ENCODE measurements at places on chromosomes 7 and 10. TPM values are rescaled to one million over a fixed set of nuclear protein-coding genes. Genes with fewer than 3 reads are reported as not detected.
A peak's percentile ranks its signal among the peaks of the same experiment; 100 is the strongest.

DNA sequence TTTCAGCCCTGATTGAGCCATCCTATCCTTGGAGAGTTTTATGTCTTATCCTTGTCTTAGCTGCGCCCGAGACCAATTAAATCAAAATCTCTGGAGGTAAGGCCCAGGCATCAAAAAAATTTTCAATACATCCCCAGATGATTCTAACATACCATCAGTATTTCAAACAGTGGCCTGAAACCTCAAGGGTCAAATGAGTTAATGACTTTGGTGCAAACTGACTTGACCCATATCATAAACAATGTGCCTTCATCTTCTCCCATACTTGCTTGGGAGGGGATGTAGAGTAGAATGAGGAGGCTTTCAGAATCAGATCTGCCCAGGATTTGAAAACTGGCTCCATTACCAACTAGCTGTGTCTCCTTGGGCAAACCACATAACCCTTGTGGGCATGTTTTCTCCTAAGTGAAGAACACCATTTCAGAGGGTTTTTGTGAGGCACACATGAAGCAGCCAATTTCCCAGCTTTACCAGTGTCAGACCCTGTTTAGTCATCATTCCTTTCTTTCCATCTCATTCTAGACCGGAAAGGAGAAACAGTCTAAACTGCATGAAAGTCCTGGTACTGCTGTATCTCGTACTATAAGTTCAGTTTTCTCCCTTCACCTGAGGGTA, 35.7 kb upstream of the ATXN7L1 start:
- H3K27me3 ChIP-seq, result no peaks in the 10 kb centered on the region
- H3K4me3 ChIP-seq, result no peak overlapping the region
- no peak for DNase-seq

GRCh38 chr10:126160971-126161630, 227.2 kb downstream of the ADAM12 start:
- no peak overlapping the region for H3K27ac ChIP-seq
- no peak for DNase-seq
- H3K4me1 ChIP-seq, result no peaks in the 10 kb centered on the region
- no peaks in the 10 kb centered on the region for H3K27me3 ChIP-seq
- H3K36me3 ChIP-seq, result no peaks in the 10 kb centered on the region
- no peak overlapping the region for H3K4me3 ChIP-seq

The GJC3 gene
- 0.14 TPM for total RNA-seq

The ARHGEF5 gene
- 1.4 TPM for total RNA-seq

The LRMDA gene
- 2.5 TPM for total RNA-seq

The UCMA gene
- total RNA-seq, result 0.52 TPM

GRCh38 chr10:122148876-122149560, 122.1 kb upstream of the BTBD16 start:
- H3K4me3 ChIP-seq, result no peak overlapping the region
- H3K4me1 ChIP-seq, result peaks cover 6% of the 10 kb centered on the region
- DNase-seq, result no peak

GRCh38 chr7:143979359-143979758, 20.8 kb upstream of the OR6B1 start:
- H3K27ac ChIP-seq, result no peak overlapping the region
- no peaks in the 10 kb centered on the region for H3K36me3 ChIP-seq
- H3K27me3 ChIP-seq, result no peaks in the 10 kb centered on the region
- no peak overlapping the region for H3K4me3 ChIP-seq
- no peak for DNase-seq

DNA sequence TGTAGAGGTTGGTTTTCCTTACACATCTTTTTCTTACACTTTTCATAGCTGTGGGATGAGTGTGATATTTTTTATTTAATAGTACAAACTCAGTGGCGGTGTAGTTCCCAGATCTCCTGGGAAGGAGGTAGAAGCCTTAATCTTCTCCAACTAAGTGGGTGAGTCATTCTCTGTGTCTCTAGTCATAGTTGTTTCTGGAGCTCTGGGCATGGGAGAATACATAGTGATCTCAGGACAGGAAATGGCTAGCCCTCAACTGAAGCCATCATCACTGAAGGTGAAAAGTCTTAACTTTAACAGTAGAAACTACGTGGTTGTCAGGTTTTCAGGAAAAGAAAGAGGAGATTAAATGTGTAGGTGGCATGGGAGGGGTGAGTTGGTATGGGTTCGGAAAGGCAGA, 319.4 kb upstream of the FZD8 start:
- no peaks in the 10 kb centered on the region for H3K36me3 ChIP-seq
- H3K27ac ChIP-seq, result no peak overlapping the region
- H3K4me3 ChIP-seq, result no peak overlapping the region
- H3K4me1 ChIP-seq, result no peaks in the 10 kb centered on the region
- DNase-seq, result no peak

DNA sequence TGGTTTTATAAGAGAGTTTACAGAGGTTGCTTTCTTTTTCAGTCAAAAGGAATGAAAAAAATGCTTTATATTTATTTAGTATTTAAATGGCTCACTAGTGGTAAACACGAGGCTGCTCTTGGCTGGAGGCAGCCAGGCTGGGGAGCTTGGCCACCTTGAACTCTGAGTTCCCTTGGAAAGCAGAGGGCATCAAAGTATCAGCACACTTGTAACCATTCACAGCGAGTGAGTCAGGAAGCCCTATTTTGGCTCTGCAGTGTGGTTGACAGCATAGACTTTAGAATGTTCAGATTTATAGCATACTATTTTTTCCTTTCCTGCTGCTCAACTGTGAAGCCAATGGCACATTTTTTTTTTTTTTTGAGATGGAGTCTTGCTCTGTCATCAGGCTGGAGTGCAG, 51.6 kb downstream of the CYCS start:
- no peak for DNase-seq
- no peak overlapping the region for H3K4me3 ChIP-seq
- no peaks in the 10 kb centered on the region for H3K27me3 ChIP-seq
- no peaks in the 10 kb centered on the region for H3K4me1 ChIP-seq
- H3K27ac ChIP-seq, result no peak overlapping the region

The DGKB gene
- 0.19 TPM for total RNA-seq

GRCh38 chr10:58867683-58868082, 308.8 kb upstream of the PHYHIPL start:
- H3K36me3 ChIP-seq, result no peaks in the 10 kb centered on the region
- no peak overlapping the region for H3K27ac ChIP-seq
- no peaks in the 10 kb centered on the region for H3K27me3 ChIP-seq
- H3K4me1 ChIP-seq, result no peaks in the 10 kb centered on the region
- no peak overlapping the region for H3K4me3 ChIP-seq

The ASIC3 gene
- total RNA-seq, result 0.14 TPM

DNA sequence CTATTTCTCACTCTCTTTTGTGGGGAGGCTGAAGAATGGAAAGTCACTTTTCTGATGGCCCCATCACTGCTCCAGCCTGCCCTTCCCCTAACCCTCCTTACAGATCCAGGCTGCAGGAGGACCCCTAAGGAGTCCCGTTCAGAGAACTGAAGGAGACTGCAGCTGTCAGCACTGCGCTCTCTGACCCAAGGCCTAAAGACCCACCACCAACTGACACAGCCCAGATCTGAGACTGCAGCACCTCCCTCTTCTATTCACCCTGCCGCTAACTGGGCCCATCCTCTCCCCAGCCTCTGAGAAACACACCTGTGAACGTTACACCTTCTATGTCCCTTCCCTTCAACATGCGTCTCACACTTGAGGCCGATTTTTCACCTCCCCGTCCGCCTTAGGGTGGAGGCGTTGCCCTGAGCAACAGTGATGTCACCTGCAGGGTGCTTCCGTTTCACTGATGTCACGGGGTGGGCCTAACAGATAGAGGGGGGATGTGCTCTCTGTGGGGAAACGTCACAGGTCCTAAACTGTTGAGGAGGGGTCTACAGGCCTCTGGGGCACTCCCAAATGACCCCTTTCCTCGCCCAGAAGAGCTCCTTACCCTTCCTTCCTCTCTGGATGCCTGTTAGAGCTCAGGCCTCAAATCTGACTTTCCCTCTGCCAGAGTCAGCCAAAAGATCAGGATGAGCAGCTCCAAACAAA, 5.1 kb downstream of the ITPRIP start:
- no peak overlapping the region for H3K4me3 ChIP-seq
- peaks cover 47% of the 10 kb centered on the region for H3K4me1 ChIP-seq
- H3K27ac ChIP-seq, result peak overlapping the region; percentile 93
- H3K27me3 ChIP-seq, result no peaks in the 10 kb centered on the region

DNA sequence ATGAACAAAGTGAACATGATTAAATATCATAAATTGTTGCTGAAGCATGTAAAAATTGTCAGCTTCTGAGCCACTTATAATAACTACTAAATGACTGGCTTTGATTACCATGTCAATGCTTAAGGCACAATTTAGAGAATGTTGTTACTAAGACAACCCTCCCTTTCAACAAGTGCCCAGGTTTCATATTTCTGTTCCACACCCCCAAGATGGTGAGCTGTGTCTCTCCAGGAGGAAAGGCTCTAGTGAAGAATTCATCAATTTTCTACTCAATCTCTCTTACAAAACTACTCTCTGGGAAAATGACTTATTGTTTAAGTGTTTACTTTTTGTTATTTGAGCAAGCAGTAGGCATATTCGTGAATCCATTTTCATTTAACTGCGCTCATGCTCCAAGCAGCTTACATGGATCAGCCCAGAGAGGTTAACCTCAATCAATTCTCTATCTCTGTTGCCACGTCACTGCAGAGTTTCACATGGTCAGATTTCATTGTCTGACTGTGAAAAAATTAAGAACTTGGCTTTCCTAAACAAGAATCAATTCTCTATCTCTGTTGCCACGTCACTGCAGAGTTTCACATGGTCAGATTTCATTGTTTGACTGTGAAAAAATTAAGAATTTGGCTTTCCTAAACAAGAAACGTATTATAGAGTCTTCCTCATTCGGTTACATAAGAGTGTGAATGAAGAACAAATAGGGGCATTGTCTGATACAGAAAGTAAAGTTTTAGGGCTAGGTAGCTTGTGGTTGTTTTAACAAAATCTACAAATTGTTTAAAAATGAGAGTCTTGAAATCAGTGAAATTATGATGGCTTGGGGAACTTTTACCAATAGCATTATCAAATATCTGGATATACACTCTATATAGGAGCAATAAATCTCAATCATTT, 49.7 kb downstream of the CCDC71L start:
- H3K4me3 ChIP-seq, result no peak overlapping the region
- no peaks in the 10 kb centered on the region for H3K27me3 ChIP-seq
- no peak overlapping the region for H3K27ac ChIP-seq
- H3K36me3 ChIP-seq, result no peaks in the 10 kb centered on the region
- no peak for DNase-seq
- peaks cover 14% of the 10 kb centered on the region for H3K4me1 ChIP-seq

The GPRIN2 gene
- total RNA-seq, result 0.24 TPM

- no peaks in the 10 kb centered on the region for H3K36me3 ChIP-seq
- H3K4me3 ChIP-seq, result no peak overlapping the region
- no peaks in the 10 kb centered on the region for H3K27me3 ChIP-seq
- H3K27ac ChIP-seq, result no peak overlapping the region
- peaks cover 5% of the 10 kb centered on the region for H3K4me1 ChIP-seq
Measured at GRCh38 chr7:3957472-3958108, 656.5 kb downstream of the SDK1 start.

DNA sequence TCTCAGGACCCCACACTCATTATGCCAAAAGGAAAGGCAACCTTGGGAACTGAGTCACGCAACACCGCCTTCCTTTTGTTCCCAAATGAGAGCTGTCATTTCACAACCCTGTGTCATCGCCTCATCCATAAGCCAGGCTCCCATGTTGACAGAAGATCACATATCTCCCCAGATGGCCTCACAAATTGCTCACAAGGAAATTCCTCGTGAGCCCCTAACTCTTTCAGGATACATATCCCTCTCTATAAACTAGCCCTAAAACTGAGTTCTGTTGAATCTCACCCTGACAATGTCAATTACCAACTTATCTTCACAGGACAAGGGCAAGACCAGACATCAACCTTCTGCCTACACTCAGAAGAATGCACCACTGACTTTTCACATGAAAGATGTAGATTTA, 22.6 kb downstream of the CCDC3 start:
- no peak overlapping the region for H3K4me3 ChIP-seq
- H3K4me1 ChIP-seq, result peaks cover 16% of the 10 kb centered on the region

The CEP55 gene
- 28.7 TPM for total RNA-seq

DNA sequence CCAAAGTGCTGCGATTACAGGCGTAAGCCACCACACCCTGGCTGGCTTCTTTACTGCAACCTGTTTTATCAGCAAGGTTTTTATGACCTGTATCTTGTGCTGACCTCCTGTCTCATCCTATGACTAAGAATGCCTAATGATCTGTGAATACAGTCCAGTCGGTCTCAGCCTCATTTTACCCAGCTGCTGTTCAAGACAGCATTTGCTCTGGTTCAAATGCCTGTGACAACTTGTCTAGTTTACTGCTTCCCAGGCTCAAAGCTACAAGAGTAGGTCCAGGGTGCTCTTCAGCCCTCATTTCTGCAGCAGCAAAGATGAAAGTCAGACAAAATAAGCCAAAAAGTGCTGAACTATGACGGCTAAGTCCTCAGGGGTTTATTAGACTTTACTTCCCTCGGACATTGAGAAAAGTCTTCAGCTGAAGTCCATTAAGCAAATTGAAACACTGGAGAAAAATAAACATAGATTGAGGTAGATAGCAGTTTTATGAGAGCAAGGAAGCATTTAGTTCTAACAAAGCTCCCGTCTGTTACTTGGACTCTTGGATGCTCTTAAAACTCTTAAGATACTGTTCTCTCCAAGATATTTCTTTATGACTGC, 12.5 kb upstream of the LYZL1 start:
- no peak for DNase-seq
- no peaks in the 10 kb centered on the region for H3K4me1 ChIP-seq
- H3K27ac ChIP-seq, result no peak overlapping the region
- H3K36me3 ChIP-seq, result no peaks in the 10 kb centered on the region
- no peaks in the 10 kb centered on the region for H3K27me3 ChIP-seq
